GM12892 (cell line): ENCODE measurements at places on chromosomes 3 and 15.

DNA sequence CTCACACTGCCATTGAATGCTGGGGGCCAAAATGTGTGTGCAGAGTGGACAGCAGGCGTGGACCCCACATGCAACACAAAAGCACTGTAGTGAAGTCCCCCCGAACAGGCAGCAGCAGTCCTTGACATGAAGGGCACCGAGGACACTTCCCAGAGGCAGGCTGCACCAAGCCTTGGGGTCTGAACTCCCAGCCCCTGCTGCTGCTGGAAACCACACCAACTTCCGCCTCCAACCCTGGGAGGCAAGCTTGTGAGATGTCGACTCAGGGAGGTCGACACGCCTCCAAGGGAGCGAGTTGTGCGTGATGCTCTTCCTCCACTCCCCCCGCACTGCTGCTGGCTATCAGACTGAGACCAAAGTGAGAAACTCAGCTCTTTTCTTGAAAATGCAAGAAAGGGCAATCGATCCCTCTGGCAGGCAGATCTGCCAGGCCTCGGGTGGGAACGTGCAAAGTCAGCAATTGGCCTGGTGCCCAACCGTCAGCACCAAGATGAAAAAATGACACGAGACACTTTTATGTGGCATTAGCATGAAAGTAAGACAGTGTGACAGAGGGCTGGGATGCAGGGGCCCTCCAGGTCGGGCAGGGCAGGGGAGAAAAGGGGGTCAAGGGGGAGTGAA, 43.6 kb downstream of the WHAMM start:
- no peak for DNase-seq

- DNase-seq = no peak
These were observed 85.4 kb downstream of the FGF12 start for GRCh38 chr3:192641919-192642318.

DNA sequence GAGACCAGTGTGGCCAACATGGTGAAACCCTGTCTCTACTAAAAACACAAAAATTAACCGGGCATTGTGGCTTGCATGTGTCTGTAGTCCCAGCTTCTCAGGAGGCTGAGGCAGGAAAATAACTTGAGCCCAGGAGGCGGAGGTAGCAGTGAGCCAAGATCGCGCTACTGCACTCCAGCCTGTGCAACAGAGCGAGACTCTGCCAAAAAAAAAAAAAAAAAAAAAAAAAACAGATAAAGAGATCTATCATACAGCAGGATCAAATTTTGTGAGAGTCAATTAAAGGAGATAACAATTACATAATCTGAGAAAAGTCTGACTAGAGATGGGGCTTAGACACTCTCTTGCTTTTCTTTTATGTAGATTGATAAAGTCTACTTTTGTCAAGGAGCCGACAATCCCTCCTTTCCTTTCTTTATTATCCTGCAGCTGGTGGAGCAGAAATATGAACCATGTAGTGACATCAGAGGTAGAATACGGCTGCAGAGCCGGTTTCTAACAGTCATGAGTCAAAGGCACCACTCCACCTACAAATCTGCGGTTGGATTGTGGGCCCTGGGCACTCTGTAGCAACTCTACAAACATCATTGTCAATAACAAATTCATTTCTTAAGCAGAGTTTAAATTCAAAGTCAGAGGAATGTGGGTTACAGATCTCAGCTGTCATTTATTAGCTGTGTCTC, 9.0 kb downstream of the C2CD4A start:
- no peak for DNase-seq

- DNase-seq = no peak
These were observed 240.8 kb downstream of the ADAMTS17 start for GRCh38 chr15:100100926-100101325.

GRCh38 chr3:49263159-49263889, 13.7 kb downstream of the C3orf62 start:
- no peak for DNase-seq

GRCh38 chr15:98505611-98506031, 142.7 kb upstream of the IGF1R start:
- no peak for DNase-seq

DNA sequence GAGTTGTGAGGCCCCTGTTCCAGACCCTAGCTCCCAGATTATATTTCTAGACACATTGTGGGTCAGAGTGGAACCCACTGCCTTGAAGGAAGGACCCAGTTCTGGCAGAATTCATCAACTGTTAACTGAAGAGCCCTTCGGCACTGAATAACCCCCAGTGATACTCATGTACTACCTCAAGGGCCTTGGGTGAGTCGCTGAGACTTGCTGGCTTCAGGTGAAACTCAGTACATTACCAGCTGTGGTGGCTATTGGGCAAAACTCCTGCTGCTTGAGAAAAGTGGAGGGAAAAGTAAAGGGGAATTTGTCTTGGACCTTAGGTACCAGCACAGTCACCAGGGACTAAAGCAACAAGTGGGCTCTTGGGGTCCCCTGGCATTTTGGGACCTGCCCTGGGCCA, 394.9 kb upstream of the EPHA3 start:
- DNase-seq = no peak

DNA sequence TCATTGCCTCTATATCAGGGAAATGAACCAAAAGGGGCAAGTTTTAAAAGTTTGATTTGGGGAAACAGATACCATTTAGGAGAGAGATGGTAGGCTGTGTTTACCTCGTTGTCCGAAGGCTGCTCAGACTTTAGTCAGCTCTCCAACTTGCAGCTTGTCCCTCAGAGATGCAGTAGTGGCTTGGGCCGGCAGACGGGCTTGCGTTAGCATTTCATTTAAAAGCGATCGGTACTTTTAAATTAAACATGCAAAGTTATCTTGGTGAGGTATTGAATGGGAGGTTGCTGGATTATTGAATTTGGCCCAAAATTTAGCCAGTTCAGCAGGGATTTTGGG, 26.2 kb downstream of the EEFSEC start:
- DNase-seq = no peak

DNA sequence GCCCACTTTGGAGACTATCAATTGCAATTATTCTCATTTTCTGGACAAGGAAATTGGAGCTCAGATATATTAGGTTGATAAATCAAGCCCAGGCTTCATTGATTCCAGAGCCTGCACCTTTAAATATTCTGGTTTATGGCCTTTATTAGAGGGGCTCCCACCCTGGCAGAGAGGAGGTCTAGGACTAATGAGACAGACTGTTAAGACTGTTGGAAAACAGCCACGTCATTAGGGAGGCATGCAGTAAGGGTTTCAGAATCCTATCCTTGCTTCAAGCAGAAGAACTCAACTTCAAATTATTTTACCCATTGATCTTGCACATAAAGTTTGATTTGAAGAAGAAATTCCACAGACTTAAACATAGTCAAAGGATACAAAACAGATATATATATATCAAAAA, 33.8 kb upstream of the KCNH8 start:
- DNase-seq = no peak

DNA sequence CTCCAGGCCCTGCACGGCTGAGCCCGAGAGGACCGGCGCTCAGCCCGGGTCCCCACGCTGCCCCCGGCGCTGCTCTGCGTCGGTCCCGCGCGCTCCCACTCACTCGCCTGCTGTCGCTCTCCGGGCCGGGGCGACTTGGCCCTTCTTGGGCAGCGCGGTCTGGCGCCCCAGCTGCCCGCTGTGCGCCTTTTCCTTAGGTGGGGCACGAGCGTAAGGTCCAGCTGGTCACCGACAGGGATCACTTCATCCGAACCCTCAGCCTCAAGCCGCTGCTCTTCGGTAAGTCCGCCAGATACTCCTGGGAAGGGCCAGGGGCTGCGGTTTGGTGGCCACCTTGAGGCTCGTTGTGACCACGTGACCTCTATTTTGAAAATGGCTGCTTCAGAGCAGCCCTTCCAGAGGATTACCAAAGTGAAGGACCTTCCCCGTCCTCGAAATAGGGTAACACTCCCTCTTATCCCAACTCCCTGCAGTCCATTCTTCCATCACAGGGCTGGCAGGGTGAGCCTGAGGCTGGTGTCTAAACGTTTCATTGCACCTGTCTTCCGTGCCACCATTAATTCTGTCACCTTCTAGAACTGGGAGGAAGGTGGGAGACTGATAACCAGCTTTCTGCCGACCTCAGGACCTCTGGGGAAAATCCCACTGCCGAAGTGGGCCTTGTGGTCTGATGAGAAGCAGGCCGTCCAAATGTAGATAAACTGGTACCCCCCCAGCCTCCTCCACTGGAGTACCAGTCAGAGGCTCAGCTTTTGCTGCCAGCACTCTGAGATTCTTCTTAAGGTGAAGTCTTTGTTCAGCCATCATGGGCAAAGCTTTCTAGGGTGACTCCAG, 812 bp downstream of the P4HTM start:
- DNase-seq = no peak

DNA sequence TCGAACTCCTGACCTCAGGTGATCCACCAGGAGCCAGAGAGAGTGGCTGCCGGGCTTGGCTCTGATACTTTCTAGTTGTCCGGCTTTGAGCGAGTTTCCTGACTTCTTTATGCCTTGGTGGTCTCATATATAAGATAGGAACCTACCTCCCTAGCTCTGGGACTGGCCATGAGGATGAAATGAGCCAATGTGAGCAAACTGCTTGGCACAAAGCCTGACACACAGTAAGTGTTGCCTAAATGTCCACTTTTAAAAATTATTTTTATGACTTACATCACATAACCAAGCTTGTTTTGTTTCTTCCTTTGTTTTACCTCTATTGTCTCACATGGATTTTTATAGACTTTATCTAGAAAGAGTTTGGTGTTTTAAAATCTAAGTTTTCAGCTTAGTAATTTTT, 42.1 kb upstream of the CCDC174 start:
- no peak for DNase-seq

GRCh38 chr3:178562947-178563232, 26.7 kb downstream of the KCNMB2 start:
- DNase-seq = no peak

DNA sequence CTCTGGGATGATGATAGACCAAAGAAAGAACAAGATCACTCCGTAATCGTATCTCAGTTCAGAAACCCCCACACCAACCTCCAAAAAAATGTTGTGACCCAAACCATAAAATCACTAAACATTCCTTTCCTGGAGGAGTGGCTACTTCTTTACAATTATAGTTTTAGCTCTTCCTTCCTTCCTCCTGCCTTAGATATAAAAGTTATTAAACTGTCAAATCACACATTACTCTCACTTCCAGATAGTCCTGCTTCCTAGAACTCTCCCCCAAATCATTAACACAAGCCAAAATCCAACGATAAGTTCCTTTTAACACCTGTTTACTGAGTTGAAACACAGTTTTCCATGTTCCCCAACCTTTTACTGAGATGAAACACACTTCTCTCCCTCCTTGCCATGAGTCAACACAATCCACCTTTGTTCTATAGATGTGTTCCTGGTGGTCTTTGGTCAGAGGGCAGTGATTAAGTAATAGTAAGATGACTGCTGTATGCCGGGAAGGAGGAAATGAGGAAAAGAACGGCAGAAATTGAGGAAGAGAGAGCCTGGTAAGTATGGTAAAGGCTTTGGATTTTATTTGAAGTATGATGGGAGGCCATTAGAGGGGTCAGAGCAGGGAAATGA, 8.3 kb upstream of the CRYGS start:
- no peak for DNase-seq

- DNase-seq = no peak
These were observed 194.6 kb downstream of the ADAMTSL3 start for GRCh38 chr15:83848315-83849050.

DNA sequence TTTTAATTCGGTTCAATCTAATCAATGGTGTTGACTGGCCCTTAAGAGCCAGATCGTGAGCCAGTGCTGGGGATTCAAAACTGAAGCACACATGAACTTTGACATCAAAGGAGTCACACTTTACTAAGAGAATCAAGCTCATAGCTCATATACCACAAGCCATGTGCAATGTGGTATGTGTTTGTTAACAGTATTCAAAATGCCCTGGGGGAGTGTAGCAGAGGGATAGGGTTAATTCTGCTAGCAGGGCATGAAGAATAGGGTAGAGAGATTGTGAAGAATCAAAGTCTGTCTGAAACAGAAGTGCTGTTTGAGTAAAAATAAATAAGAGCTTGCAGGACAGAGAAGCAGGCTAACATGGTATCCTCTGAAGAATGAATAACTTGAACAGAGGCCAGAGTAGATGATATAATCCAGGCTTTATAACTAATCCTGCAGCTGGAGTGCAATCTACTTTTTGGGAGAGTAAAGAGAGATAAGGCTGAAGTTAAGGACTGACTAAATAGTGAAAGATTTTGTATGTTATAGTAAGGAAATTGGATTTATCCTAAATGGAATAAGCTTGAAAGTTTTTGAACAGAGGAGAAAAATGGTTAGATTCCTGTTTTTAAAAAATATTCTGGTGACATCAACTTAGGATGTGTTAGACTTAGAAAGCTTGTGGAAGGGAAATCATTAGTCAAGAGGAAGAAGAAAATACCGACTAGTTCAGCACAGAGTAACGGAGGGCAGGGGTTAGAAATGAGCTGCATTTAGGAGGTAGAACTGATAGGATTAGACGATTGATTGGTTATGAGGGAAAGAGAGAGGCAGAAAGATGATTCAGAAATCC, 292.0 kb downstream of the NFKBIZ start:
- no peak for DNase-seq

DNA sequence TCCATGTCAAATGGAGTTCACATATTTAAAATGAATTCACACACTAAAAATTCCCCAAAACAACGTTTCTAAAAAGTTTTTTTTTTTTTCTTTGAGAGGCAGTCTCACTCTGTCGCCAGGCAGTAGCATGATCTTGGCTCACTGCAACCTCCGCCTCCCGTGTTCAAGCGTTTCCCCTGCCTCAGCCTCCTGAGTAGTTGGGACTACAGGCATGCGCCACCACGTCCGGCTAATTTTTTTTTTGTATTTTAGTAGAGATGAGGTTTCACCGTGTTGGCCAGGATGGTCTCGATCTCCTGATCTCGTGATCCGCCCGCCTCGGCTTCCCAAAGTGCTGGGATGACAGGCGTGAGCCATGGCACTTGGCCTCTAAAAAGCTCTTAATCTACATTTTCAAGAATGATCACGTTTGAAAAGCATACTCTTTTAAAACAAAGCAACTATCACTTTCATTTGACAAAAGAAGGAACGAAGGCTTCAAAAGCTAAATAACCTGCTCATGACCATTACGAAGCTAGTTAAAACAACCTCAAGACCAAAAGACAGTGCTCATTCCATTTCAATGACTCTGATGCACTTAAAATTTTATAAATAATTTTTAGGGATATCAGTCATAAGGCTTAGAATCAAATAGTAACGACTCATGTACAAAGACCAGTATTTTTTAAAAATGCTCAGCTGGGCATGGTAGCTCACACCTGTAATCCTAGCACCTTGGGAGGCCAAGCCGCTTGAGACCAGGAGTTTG, 5.5 kb downstream of the UBE3A start:
- DNase-seq = no peak

DNA sequence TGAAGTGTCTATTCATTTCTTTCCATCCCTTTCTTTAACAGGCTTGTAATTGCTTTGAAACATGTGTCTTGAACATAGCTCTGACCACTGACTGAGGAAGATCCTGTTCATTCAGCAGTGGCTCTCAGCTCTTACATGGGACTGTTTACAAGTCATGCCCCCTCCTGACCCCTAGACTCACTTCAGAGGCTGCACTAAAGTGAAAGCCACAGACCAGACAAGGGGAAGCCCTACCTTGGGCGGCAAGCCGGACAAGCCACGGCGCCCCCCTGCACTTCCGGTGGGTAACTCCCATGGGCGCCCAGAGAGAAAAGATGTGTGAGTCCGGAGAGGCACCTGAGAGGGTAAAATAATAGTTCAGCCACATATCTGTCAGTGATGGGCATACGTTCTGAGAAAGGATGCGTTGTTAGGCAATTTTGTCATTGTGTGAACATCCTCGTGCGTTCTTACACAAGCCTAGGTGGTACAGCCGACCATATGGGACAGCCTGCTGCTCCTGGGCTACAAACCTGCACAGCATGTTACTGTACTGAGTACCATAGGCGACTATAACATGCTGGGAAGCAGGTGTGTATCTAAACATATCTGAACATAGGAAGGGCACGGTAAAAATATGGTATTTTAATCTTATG, 116.2 kb downstream of the CHSY1 start:
- DNase-seq = no peak
